ENCODE measurements at places on chromosomes 16 and 17. TPM values are rescaled to one million over a fixed set of nuclear protein-coding genes. Genes with fewer than 3 reads are reported as not detected.

GRCh38 chr17:61425682-61426481 lies 26.2 kb downstream of the TBX2 start:
- no peak for DNase-seq
- H3K27ac ChIP-seq: peak overlapping the region; percentile 61
- no peak overlapping the region for H3K4me3 ChIP-seq
- no peaks in the 10 kb centered on the region for H3K4me1 ChIP-seq

- H3K4me1 ChIP-seq: peaks cover 48% of the 10 kb centered on the region
- no peak overlapping the region for H3K4me3 ChIP-seq
- no peak for DNase-seq
Observed at GRCh38 chr17:14323522-14323981, 22.7 kb downstream of the HS3ST3B1 start.

Gene CD300H
- total RNA-seq: not detected

Gene EFCAB3
- total RNA-seq: not detected

- peaks cover 6% of the 10 kb centered on the region for H3K4me1 ChIP-seq
- no peaks in the 10 kb centered on the region for H3K27me3 ChIP-seq
- H3K4me3 ChIP-seq: no peak overlapping the region
- H3K27ac ChIP-seq: peak overlapping the region; percentile 27
- no peak for DNase-seq
Observed at GRCh38 chr16:78988361-78988969, 612.1 kb downstream of the MAF start.

Gene FZD2
- 0.22 TPM for total RNA-seq

DNA sequence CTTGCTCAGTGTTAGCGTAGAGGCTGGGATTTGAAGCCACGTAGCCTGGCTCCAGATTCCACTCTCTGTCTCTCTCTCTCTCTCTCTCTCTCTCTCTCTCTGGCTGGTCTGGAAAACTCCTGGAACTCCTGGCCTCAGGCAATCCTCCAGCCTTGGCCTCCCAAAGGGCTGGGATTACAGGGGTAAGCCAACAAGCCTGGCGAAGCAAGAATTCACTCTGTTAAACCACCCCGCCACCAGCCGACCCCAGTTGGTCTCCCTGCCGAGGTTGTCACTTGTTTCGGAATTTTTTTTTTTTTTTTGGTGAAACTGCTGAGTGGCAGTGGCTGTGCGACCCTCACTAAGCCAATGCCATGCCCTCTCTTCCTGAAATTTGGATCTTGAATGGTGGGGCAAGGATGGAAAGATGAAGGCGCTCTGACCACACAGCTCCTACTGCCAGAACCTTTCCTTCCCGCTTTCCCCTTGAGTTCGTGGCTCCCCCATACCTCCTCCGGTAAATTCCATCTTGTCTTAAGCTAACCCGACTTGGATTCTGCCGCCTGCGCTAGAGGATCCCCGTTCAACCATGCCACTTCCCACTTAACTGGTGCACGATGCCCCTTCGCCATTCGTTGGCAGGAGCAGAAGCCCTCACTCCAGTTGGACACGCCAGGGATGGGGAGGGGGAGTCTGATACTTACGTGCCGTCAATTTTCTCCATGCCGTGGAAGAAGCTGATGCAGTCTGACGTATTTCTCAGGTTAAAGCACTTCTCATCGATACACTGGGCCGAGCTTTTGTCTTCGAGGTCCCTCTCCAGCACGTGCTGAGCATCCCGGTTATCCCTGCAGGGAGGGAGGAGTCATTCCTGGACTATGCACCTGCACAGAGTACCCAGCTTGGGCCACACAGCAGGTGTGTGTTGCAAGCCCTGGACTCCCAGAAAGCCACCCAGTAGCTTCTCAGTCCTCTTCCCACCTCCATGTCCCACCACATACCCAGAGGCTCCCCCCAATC lies 13.1 kb downstream of the TEKT5 start:
- DNase-seq: no peak
- H3K4me3 ChIP-seq: no peak overlapping the region
- no peak overlapping the region for H3K27ac ChIP-seq
- peaks cover 6% of the 10 kb centered on the region for H3K36me3 ChIP-seq
- peaks cover 4% of the 10 kb centered on the region for H3K4me1 ChIP-seq
- H3K27me3 ChIP-seq: peaks cover 48% of the 10 kb centered on the region

GRCh38 chr17:79850571-79851460 lies 11.6 kb upstream of the CBX4 start:
- H3K4me1 ChIP-seq: no peaks in the 10 kb centered on the region
- no peak overlapping the region for H3K4me3 ChIP-seq
- H3K27ac ChIP-seq: no peak overlapping the region

Gene CLDN9
- not detected for total RNA-seq

- no peak overlapping the region for H3K4me3 ChIP-seq
- no peaks in the 10 kb centered on the region for H3K27me3 ChIP-seq
- peaks cover 2% of the 10 kb centered on the region for H3K36me3 ChIP-seq
- peaks cover 9% of the 10 kb centered on the region for H3K4me1 ChIP-seq
- H3K27ac ChIP-seq: peak overlapping the region; percentile 45
- DNase-seq: no peak
Observed at GRCh38 chr17:9244066-9245052, 223.0 kb downstream of the NTN1 start.

Gene CMTM2
- total RNA-seq: not detected

DNA sequence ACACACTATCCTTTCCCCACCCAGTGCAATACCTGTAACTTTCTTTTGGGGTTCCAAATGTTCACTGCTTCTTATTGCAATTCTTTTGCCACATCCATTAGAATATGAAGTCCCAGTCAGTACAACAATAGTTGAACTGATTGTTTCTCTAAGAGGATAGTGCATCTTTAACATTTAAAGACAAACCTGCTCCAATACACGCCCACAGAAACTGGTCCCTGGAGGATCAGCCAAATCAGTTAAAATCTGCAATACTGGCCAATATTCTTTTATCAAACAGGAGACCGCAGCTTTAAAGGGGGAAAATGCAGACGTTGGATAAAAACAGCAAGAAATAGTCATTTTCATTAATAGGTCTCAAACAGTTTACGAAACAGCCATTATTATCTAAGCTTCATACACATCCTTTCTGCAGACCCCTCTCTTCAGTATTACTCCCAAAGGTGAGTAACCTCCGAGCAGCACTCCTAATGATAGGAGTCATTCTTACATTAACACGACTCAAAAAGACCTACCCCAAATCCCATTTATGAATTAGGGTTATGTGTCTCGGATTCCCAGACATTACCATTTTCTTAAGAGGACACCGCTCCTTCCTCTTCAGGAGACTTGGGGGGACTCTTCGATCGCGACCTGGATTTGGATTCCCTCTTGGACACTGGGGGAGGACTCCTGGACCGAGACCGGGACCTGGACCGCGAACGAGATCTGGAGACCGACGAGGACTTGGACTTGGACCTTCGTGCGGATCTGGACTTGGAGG lies 1.4 kb downstream of the SRSF2 start:
- H3K27ac ChIP-seq: peak overlapping the region; percentile 99
- no peaks in the 10 kb centered on the region for H3K27me3 ChIP-seq
- H3K4me3 ChIP-seq: peak overlapping the region; percentile 96
- peaks cover 50% of the 10 kb centered on the region for H3K4me1 ChIP-seq
